ENCODE measurements at places on chromosomes 13 and 19. TPM values are rescaled to one million over a fixed set of nuclear protein-coding genes. Genes with fewer than 3 reads are reported as not detected.
A peak's percentile ranks its signal among the peaks of the same experiment; 100 is the strongest.

DNA sequence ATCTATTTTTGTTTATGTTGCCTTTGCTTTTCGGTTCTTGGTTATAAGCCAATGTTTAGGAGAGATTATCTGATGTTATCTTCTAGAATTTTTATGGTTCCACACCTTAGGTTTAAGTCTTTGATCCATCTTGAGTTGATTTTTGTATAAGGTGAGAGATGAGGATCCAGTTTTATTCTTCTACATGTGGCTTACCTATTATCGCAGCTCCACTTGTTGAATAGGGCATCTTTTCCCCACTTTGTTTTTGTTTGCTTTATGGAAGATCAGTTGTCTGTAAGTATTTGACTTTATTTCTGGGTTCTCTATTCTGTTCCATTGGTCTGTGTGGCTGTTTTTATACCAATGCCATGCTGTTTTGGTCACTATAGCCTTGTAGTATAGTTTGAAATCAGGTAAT lies 927.0 kb downstream of the UQCRFS1 start:
- no peaks in the 10 kb centered on the region for H3K27me3 ChIP-seq
- no peak overlapping the region for H3K27ac ChIP-seq
- no peaks in the 10 kb centered on the region for H3K4me1 ChIP-seq

ZNF432 gene
- 30.1 TPM for total RNA-seq

PRODH2 gene
- total RNA-seq, result not detected

GRCh38 chr19:54432144-54432738 lies 16.8 kb upstream of the LENG8 start:
- no peaks in the 10 kb centered on the region for H3K36me3 ChIP-seq
- H3K27ac ChIP-seq, result no peak overlapping the region
- no peak overlapping the region for H3K4me3 ChIP-seq
- peaks cover 5% of the 10 kb centered on the region for H3K27me3 ChIP-seq
- DNase-seq, result no peak

DNA sequence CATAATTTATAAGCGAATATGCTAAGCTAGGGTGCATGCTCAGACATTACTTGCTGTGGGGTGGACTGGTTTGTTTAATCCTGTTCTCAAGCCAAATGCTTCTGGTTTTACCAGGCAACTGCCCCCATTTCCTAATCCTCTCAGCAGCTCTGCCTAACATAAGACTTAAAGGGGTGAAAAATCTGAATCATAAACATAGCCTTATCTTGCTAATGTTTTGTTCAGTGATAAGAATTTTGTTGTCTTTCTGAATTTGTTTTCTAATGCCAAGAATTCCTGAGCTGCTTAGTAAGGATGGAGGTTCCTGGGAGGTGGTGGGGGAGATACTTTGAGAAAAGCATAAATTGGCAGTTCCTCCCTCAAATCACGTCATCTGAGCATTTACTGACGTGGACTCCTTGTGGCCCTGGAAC lies 42.7 kb downstream of the ING1 start:
- no peaks in the 10 kb centered on the region for H3K4me1 ChIP-seq
- H3K27me3 ChIP-seq, result no peaks in the 10 kb centered on the region
- no peaks in the 10 kb centered on the region for H3K36me3 ChIP-seq
- H3K27ac ChIP-seq, result no peak overlapping the region

DNA sequence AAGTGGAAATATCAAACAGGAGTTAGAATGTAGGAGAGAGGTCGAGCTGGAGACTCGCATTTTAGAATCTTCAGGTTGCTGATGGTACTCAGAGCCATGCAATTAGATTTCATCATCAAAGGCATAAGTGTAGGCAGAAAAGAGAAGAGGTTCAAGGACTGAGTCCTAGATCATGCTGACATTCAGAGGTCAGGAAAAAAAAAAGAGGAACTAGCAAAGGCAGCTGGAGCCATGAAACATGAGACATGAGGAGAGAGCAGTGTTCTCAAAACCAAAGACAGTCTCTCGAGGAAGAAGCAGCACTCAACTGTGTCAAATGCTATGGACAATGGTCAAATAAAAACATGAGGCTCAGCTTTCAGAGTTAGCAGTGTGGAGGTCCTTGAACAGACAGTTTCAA lies 12.4 kb upstream of the TPP2 start:
- H3K4me3 ChIP-seq, result no peak overlapping the region
- no peak for DNase-seq
- no peaks in the 10 kb centered on the region for H3K4me1 ChIP-seq
- no peak overlapping the region for H3K27ac ChIP-seq

- no peaks in the 10 kb centered on the region for H3K27me3 ChIP-seq
- no peaks in the 10 kb centered on the region for H3K36me3 ChIP-seq
- H3K4me3 ChIP-seq, result no peak overlapping the region
These were observed 2.7 kb upstream of the RASAL3 start for GRCh38 chr19:15466851-15467733.

POSTN gene
- 191 TPM for total RNA-seq

CGB8 gene
- not detected for total RNA-seq

MAP3K10 gene
- 32.5 TPM for total RNA-seq

DNA sequence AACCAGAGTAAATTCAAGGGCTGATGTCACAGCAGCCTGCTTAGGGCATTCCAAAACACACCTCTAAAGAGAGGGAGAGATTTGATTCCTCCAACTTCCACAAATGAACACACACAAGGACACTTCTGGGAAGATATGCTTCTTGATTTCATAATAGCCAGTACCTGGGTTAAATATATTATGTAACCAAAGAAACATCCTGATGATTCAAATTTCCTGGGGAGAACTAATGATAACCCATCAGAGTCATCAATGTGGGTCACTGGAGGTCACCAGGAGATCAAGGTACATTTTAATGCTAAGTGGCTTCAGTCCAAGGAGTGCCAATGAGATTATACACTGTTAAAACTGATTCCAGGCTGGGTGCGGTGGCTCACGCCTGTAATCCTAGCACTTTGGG lies 54.0 kb upstream of the DOCK9 start:
- no peaks in the 10 kb centered on the region for H3K27me3 ChIP-seq
- H3K4me3 ChIP-seq, result no peak overlapping the region
- no peaks in the 10 kb centered on the region for H3K4me1 ChIP-seq
- no peak overlapping the region for H3K27ac ChIP-seq

DIAPH3 gene
- 8.0 TPM for total RNA-seq

GRCh38 chr13:23288995-23289394 lies 108.2 kb downstream of the SGCG start:
- H3K36me3 ChIP-seq, result no peaks in the 10 kb centered on the region
- H3K4me3 ChIP-seq, result peak overlapping the region; percentile 43
- H3K4me1 ChIP-seq, result peaks cover 15% of the 10 kb centered on the region
- no peaks in the 10 kb centered on the region for H3K27me3 ChIP-seq
- no peak overlapping the region for H3K27ac ChIP-seq

DNA sequence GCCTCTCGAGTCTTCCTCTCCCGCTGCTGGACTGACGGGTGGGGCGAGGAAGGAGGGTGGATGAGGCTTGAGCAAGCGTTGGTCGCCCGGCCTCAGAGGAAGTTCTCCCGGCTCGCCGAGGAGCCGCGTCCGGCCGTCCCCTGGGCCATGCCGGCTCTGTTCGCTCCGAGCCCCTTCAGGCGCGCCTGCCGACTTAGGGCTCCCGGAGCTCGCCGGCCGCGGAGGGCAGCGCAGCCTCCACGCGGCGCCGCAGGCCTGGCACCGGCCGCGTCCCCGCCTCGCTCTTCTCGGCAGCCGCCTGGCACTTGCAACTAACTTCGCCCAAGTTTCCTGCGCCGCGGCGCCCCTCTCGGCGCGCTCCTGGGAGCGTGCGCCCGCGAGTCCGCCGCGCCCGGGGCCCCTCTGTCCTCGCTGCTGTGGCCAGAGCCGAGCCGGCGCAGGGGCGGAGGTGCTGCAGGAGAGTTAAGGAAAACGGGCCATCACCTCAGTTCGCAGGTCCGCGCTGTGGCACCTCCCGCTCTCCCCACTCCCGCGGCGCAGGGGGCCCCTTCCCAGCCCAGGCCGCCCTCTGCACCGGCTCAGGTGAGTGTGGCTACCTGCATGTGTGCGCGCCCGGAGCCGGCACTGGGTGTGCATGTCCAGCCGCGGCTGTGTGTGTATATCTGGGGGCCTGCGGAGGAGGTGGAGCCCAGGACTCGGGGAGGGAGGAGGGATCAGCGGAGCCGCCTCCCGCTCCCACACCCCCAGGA lies 641 bp upstream of the SOX21 start:
- no peak overlapping the region for H3K27ac ChIP-seq
- no peak for DNase-seq
- peaks cover 37% of the 10 kb centered on the region for H3K27me3 ChIP-seq
- H3K36me3 ChIP-seq, result no peaks in the 10 kb centered on the region
- H3K4me1 ChIP-seq, result peaks cover 27% of the 10 kb centered on the region

GRCh38 chr13:100537951-100538462 lies 50.6 kb downstream of the GGACT start:
- no peaks in the 10 kb centered on the region for H3K27me3 ChIP-seq
- peaks cover 11% of the 10 kb centered on the region for H3K4me1 ChIP-seq
- H3K4me3 ChIP-seq, result no peak overlapping the region
- H3K27ac ChIP-seq, result no peak overlapping the region
- no peak for DNase-seq

- DNase-seq, result no peak
- H3K27me3 ChIP-seq, result no peaks in the 10 kb centered on the region
- H3K36me3 ChIP-seq, result peaks cover 6% of the 10 kb centered on the region
- no peaks in the 10 kb centered on the region for H3K4me1 ChIP-seq
These were observed 130.5 kb downstream of the ATP11A start for GRCh38 chr13:112820318-112820717.

SIGLEC8 gene
- total RNA-seq, result 0.41 TPM

- peaks cover 13% of the 10 kb centered on the region for H3K4me1 ChIP-seq
- H3K27ac ChIP-seq, result peak overlapping the region; percentile 92
- H3K27me3 ChIP-seq, result no peaks in the 10 kb centered on the region
- DNase-seq, result no peak
These were observed 7.2 kb downstream of the MED29 start for GRCh38 chr19:39398297-39398864.

ZNF345 gene
- 5.7 TPM for total RNA-seq

NLRP4 gene
- not detected for total RNA-seq

DNA sequence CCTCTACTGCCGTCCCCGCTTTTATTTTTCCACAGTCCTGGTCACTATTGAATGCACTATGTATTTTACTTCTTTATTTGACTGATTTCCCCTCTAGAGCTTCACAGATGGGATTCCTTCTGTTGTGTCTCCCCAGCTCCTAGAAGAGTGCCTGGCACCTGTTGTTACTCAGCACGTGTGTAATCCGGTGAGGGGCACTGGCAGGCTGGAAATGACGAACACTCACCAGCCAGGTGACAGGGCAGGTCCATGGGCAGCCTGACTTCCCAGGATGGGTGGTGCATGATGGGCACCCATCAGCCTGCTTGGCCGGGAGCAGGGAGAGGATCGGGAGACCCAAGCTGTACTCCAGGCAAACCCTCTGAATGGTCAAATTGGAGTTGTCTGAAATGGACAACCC lies 67.2 kb downstream of the CEBPG start:
- no peak for DNase-seq
- H3K27me3 ChIP-seq, result no peaks in the 10 kb centered on the region
- H3K4me3 ChIP-seq, result no peak overlapping the region
- no peak overlapping the region for H3K27ac ChIP-seq
- no peaks in the 10 kb centered on the region for H3K36me3 ChIP-seq

DNA sequence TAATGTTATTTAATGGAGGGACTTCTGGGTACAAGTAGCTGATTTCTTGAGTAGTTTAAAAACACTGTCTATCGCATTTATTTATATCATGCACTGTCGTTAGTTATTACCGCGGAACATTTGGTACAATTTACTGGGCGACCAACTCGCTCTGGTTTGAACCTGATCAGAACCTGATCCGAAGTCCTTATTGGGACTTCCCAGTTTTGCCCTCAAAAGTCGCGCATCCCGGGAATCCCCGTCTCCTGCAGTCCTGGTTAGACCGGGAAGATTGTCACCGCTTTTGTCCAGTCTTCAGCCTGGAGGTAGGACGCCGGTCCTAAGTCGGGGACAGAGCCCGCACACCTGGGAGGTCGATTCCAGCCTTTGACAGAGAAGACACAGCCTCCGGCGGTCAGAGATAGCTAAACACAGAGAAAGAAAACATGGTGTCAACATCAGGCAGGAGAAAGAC lies 694 bp downstream of the CLN5 start:
- peak overlapping the region; percentile 87 for H3K4me3 ChIP-seq
- peak overlapping the region; percentile 91 for H3K27ac ChIP-seq
- DNase-seq, result no peak
- H3K36me3 ChIP-seq, result peaks cover 3% of the 10 kb centered on the region
- H3K27me3 ChIP-seq, result no peaks in the 10 kb centered on the region

MADCAM1 gene
- total RNA-seq, result not detected

DNA sequence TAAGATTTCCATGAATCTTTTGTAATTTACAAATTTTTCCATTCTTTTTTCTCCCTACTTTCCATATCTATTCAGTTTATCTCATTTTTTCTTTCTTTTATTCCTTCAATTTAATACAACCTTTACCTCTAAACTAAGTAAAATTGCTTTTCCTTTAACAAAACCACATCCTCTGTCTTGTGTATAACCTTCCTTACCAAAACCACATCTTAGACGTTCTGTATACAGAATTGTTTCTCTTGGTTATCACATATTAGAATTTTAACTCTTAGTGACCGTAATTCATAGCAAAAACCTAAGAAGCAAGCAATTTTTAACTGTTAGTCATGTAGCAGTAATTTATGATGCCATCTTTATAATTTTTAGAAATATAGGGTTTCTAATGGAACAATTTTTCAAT lies 15.0 kb downstream of the PPP5C start:
- no peak for DNase-seq
- H3K27ac ChIP-seq, result no peak overlapping the region
- peaks cover 10% of the 10 kb centered on the region for H3K36me3 ChIP-seq
- no peaks in the 10 kb centered on the region for H3K4me1 ChIP-seq
- no peak overlapping the region for H3K4me3 ChIP-seq
- H3K27me3 ChIP-seq, result no peaks in the 10 kb centered on the region

NUP62 gene
- 34.3 TPM for total RNA-seq

- H3K27me3 ChIP-seq, result peaks cover 4% of the 10 kb centered on the region
- H3K36me3 ChIP-seq, result peaks cover 4% of the 10 kb centered on the region
- DNase-seq, result no peak
- H3K4me3 ChIP-seq, result no peak overlapping the region
These were observed 11.5 kb downstream of the CCDC124 start for GRCh38 chr19:17944301-17944700.

- no peaks in the 10 kb centered on the region for H3K36me3 ChIP-seq
- H3K4me3 ChIP-seq, result no peak overlapping the region
- H3K27ac ChIP-seq, result no peak overlapping the region
- DNase-seq, result no peak
- H3K4me1 ChIP-seq, result no peaks in the 10 kb centered on the region
These were observed 423.2 kb upstream of the SGCG start for GRCh38 chr13:22757530-22758120.

Measured in thoracic aorta (tissue), 2 donors.